Non-pigmented ciliary epithelial cell (primary cell): ENCODE measurements at places on chromosomes 6 and 20.

- DNase-seq: no peak
Observed at GRCh38 chr6:157498817-157499216, 117.8 kb downstream of the ZDHHC14 start.

- no peak for DNase-seq
Observed at GRCh38 chr20:3778976-3779375, 2.3 kb downstream of the SPEF1 start.

- DNase-seq: no peak
Observed at GRCh38 chr6:167073679-167074274, 49.1 kb upstream of the CCR6 start.

DNA sequence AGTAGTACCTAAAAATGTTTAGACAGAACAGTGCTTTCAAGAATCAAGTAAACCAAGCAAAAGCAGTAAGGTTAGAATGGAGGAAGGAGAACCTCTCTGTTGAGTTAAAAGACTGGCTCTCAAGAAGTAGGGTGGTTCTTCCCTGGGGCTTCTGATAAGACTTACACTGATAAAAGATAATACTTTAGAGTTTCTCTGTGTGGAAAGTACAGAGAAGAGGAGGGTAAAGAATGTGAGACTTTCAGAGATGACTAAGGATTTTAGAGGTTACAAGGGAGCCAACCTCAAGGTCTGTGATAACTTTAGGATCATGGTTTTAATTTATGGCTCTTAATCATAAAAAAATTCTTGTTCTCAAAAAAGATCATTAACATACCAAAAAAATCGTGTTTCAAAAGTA, 30.9 kb upstream of the ALDH8A1 start:
- DNase-seq: no peak

- no peak for DNase-seq
Observed at GRCh38 chr20:58245181-58245891, 16.9 kb upstream of the ANKRD60 start.

GRCh38 chr20:56828402-56828801, 199.3 kb downstream of the TFAP2C start:
- DNase-seq: no peak

DNA sequence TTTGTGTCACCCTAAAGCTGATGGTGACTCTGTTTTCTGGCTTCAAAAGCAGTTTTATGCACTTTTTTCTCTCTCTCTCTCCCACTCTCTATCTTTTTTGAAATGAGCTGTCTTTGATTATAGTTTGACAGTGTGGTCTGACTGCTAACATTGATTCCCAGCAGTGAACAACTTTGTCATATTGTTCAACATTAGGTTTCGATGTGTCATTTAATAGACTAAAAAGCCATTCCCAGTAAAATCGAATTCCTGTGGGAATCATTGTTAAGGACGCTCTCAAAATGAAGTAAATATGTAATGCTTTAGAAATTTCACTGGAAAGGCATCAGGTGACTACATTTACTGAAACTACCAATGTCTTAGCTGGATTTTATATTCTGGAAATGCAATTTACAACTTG, 69.9 kb upstream of the FLRT3 start:
- DNase-seq: no peak
